ENCODE measurements at places on chromosomes 1 and 21.

DNA sequence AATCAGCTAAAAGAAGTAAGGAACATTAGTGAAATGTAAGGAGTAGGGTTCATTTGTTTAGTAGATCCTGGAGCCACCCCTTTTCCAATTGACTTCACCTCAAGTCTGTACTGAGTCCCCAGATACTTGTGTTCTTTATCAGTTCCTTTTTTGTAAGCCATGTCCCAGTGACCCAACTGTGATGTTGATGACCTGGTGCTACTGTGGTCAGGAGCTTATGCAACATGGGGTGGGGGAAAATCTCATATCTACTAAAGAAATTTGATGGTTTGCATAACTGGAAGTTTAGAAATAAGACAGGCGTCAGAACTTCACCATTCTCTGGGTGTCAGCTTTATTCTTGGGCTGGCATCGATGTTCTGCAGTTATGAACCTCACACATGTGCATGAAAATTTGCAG lies 120.5 kb downstream of the LRRC7 start:
- DNase-seq, result no peak

- no peak for DNase-seq
Measured at GRCh38 chr1:111630567-111630966, 11.0 kb downstream of the RAP1A start.

DNA sequence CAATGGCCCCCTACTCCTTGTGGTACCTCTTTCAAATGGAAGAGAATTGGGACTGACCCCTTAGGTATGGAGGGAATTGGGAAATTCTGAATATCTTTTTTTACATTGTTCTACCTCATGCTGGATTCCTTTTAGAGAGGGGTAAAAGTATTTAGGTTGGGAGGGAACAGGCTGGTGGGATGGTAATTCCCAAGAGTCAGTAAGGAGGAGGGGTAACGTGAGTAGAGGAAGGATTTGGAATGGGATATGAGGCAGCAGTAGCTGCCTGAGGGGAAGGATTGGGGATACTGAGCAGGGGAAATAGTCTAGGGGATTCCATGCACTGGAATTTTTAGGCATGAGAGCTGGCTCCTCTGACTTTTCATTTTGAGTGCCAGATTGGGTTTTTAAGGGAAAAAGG lies 3.8 kb upstream of the AADACL3 start:
- no peak for DNase-seq

DNA sequence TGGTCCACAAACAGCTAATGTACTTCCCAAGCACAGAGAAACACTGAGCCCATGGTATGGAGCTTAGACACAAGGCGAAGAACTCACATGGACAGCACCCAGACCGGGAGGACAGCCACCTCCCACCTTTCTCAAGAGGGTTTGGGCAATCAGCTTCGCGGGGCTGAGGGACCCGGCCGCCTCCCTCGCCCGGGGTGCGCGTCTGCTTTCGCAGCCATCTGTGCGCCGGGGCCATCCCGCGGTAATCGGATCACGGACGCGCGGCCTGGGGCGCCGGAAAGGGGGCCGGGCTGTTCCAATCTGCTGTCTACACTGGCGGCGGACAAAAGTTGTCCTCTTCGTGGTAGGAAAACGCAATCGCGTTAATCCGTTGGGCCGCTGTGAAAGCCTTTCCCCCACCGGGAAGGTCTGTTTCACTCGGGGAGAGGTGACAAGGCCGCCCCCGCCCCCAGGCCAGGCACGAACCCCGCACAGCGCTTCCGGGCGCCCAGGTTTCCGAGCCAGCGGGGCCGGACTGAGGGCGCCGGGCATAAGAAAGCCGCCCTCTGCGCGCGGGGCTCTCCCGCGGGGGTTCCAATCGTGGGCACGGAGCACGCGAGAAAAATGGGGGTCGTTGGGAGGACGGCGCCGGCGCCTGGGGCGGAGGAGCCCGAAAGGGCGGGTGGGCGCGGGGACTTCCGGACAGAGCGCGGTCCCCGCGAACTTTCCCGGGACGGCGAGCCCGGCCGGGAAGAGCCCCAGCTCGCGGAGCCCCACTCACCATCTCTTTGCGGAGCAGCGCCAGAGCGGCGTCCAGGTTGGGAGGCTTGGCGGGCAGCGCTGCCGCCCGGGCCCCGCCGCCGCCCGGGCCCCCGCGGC lies 664 bp downstream of the FAM89A start:
- DNase-seq, result no peak

GRCh38 chr1:8407652-8408051 lies 89.7 kb downstream of the SLC45A1 start:
- no peak for DNase-seq
